Endothelial cell of umbilical vein (primary cell): ENCODE measurements at places on chromosomes 2 and 18. TPM values are rescaled to one million over a fixed set of nuclear protein-coding genes. Genes with fewer than 3 reads are reported as not detected.

Gene LAMA1
- total RNA-seq: not detected in 2 replicates

Gene SPATA3
- total RNA-seq: not detected in 2 replicates

Gene ABCG5
- not detected in 2 replicates for total RNA-seq

Gene SLC25A12
- 17.1 and 17.5 TPM in 2 replicates for total RNA-seq

Gene RALB
- 106 and 115 TPM in 2 replicates for total RNA-seq

Gene MAPK4
- not detected in 2 replicates for total RNA-seq

Gene MAP4K3
- total RNA-seq: 45.9 and 46.2 TPM in 2 replicates

Gene TCF4
- total RNA-seq: 374 and 390 TPM in 2 replicates

Gene TSPYL6
- total RNA-seq: not detected in 2 replicates

Gene COL3A1
- total RNA-seq: 1.3 and 8.7 TPM in 2 replicates

DNA sequence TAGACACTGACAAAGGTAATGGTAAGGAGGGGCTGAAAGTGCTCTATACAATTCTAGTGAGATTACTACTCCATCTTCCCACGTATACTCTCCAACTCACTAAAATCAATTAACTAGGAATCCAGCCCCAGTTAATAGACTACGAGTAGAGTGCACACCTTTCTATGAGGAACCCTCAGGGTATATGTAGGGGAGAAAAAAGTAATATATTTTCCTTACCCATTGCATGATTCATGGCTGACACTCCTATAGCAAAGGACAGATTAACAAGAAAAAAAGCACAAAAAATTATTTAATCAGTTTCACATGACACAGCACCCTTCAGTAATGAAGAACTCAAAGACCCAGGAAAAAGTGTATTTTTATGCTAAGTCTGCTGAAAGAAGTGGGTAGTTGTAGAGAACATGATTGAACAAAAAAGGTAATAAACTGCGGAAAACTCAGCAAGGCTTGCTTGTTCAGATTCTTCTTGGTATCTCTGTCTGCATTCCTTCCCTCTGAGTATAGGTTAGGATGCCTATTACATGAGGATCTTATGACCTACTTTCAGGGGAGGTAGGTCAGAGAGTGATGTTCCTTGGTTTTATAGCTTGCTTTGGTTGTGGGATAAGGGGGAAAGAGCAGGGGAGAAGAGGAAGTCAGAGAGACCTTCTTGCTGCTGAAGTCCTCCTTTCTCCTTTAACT lies 342.0 kb upstream of the DLGAP1 start:
- DNase-seq: no peak

GRCh38 chr2:207421671-207422070 lies 108.1 kb upstream of the CREB1 start:
- DNase-seq: no peak

DNA sequence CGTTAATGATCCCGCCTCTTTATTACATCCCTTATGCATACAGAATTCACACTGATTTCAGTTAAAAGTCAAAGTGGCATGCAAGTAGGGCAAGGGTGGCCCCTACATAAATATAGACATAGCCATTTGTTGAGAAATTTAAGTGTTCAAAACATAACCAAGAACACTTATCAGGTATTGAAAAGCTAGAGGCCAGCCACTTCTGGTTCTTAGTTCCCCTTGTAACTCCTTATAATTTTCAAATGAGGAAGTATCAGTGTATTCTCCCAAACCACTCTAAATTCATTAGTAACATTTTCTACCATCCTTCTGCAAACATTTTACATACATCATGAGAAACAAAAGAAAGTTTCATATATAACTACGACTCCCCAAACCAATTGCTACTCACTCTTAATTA lies 5.8 kb upstream of the ARL5A start:
- DNase-seq: no peak

DNA sequence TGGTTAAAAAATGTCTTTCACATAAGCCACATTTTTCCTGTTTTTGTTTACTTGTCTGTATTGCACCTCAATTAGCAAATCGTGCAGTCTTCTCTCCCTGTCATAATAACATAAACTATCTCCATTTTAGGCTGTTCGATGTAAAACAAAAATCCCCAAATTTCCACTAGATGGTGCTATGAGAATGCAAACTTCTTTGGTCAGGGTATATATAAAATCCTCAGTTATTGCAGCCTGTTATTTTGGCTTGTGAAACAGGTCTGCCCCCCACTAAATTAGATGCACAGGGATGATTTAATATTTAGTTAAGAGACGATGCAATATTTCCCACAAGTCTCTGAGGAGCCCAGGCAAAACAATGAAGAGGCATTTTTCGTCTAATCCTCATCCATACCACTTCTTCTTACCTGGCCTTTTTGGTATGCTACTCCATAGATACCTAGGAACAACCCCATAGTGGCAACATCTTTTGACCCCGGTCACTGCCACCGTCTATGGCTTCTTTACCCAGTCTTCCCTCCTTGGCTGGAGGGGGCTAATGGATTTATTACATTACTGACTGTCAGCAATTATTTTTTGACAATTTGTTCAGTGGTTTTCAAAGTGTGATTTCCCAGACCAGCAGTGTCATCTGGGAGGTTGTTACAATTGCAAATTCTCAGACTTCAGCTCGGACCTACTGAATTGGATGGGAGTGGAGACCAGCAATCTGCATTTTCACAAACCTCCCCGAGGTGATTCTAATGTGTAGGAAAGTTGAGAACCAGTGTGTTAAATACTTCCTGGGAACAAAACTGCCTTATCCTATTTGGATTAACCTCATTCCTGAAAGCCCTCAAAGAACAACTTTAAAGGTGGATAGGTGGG lies 117.4 kb upstream of the CWC22 start:
- peak; percentile 54 for DNase-seq

DNA sequence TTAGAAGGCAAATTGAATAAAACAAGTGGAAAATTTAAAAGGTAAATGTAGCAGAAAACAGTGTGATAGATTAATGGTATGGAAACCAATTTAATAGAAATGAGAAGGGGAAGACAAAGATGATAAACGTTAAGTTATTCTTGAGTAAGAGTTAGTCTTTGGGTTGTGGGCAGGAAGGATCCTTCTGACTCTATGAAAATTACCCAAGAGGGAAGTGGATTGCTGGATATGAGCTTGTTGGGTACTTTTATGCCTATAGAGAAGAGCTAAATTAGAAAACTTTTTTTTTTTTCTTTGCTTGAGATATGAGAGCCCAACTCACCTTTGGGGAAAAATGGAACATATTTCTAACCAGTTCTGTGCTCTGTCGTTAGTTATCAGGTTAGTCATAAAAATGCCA lies 144.0 kb downstream of the LDLRAD4 start:
- DNase-seq: no peak

GRCh38 chr2:51158251-51158650 lies 126.3 kb upstream of the NRXN1 start:
- no peak for DNase-seq

GRCh38 chr2:170298861-170299429 lies 121.0 kb downstream of the MYO3B start:
- DNase-seq: no peak

DNA sequence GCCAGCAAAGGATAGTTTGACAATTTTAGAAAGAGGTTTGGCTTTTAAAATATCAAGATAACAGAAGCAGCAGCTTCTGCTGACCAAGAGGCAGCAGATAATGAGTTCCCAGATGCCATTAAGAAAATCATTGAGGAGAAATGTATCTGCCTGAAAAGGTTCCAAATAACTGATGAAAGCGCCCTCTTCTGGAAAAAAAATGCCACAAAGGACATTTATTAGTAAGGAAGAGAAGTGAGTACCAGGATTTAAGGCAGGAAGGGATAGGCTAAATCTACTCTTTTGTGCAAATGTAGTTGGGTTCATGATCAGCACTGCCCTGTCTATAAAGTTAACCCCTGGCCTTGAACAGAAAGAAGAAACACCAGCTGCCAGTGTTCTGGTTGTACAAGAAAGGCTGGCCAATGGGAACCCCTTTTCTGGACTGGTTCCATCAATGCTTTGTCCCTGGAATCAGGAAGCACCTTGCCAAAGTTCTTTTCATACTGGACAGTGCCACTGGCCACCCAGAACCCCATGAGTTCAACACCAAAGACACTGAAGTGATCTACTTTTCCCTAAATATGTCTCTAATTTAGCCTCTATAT lies 40.6 kb downstream of the DHX57 start:
- peak; percentile 40 for DNase-seq

DNA sequence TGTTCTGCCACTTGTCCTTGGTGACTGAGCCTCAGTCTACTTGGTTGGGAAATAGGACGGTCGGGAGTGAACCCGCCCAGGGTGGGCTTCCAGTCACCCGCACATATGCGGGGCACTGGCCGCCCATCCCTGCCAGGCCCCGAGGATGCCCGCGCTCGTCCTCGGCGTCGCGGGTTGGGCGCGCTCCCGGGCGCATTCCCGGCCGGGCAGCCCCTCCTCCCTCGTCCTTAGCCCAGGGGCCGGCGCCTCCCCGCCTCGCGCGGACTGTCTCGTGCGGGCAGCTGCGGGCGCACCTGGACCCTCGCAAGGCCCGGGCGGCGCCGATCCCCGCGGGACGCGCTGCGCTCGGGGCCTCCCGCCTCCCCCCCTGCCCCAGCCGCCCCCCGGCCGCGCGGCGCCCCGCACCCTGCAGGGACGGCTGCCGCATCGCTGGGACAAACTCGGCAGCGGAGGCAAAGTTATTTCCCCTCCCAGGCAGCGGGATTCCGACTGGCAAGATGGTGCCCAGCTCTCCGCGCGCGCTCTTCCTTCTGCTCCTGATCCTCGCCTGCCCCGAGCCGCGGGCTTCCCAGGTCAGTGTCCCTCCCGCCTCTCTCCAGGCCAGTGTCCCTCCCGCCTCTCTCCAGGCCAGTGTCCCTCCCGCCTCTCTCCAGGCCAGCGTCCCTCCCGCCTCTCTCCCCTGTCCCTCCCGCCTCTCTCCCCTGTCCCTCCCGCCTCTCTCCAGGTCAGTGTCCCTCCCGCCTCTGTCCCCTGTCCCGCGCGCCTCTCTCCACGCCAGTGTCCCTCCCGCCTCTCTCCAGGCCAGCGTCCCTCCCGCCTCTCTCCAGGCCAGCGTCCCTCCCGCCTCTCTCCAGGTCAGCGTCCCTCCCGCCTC lies at the start of gene FBLN7:
FBLN7 (plus strand) TSS at position 227 of the 874 bp plus-strand sequence; CDS start at position 498, 271 bp downstream.
- DNase-seq: no peak

DNA sequence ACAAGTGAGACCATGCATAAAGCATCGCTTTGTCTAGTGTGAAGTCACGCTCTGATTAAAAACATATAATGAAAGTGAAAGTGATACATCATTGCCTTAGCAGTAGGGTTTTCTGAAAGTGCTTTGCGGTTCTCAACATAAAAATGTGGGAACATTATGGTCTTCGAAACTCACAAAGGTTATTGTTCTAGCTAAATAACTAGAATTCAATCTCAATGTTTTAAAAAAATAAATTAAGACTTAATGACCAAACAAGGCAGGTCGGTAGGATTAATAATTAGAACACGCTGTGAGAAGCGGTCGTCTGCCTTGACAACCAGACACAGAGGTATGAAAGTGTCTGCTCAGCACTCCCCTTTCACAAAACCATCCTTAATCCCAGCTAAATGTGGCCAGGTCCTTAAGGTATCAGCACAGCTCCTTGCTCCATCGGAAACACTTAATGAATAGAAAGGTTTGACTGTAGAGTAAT lies 42.2 kb downstream of the KLHL14 start:
- DNase-seq: peak; percentile 28

- DNase-seq: no peak
Measured at GRCh38 chr2:25207078-25207545, 38.7 kb upstream of the POMC start.

- DNase-seq: no peak
Measured at GRCh38 chr18:8052237-8052701, 485.2 kb downstream of the PTPRM start.

DNA sequence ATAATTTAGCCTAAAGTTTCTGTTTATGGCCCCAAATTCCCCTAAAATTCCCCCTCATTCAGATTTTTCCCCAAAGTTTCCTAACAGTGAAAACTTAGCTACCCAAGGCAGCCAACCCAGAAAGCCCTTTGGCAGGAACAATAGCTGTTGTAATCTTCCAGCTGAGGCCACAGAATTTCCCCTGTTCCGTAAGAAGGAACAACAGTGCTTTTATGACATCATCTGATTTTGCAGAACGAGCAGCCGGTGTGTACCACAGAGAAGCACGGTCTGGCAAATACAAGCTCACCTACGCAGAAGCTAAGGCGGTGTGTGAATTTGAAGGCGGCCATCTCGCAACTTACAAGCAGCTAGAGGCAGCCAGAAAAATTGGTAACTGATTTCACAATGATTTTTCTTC lies 6.3 kb downstream of the TNFAIP6 start:
- DNase-seq: peak; percentile 40
